ENCODE measurements at places on chromosomes 2 and 18.
A peak's percentile ranks its signal among the peaks of the same experiment; 100 is the strongest.

GRCh38 chr2:42193722-42194187 lies 24.6 kb downstream of the EML4 start:
- peak overlapping the region; percentile 66 for H3K27ac ChIP-seq
- no peaks in the 10 kb centered on the region for H3K27me3 ChIP-seq
- H3K4me3 ChIP-seq: no peak overlapping the region
- DNase-seq: peak; percentile 33

- peaks cover 25% of the 10 kb centered on the region for H3K4me1 ChIP-seq
- H3K4me3 ChIP-seq: peak overlapping the region; percentile 50
- peaks cover 20% of the 10 kb centered on the region for H3K27me3 ChIP-seq
- H3K27ac ChIP-seq: no peak overlapping the region
- no peaks in the 10 kb centered on the region for H3K36me3 ChIP-seq
Measured at GRCh38 chr2:290090-290722, 2.3 kb upstream of the ALKAL2 start.

GRCh38 chr2:234479465-234479864 lies 17.4 kb downstream of the ARL4C start:
- H3K27me3 ChIP-seq: no peaks in the 10 kb centered on the region
- no peak overlapping the region for H3K27ac ChIP-seq

DNA sequence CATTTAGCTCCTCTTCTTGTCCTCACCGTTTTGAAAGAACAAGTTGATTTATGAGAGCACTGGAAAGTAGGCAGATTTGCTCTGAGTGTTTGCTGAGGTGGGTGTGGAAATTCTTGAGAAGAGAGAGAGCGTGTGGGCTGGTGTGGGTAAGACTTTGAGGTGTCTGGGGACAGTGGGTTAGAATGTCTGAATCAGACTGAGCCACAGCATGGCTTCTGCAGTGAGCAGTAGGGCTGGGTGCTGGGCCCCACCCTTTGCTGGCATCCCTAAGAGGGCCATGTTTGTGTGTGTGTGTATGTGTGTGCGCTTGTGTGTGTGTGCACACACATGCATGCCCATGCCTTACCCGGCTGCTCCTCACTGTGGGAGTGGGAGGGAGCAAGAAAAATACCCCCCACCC lies 63.7 kb downstream of the COPS8 start:
- no peak overlapping the region for H3K4me3 ChIP-seq
- H3K36me3 ChIP-seq: no peaks in the 10 kb centered on the region
- DNase-seq: peak; percentile 48

DNA sequence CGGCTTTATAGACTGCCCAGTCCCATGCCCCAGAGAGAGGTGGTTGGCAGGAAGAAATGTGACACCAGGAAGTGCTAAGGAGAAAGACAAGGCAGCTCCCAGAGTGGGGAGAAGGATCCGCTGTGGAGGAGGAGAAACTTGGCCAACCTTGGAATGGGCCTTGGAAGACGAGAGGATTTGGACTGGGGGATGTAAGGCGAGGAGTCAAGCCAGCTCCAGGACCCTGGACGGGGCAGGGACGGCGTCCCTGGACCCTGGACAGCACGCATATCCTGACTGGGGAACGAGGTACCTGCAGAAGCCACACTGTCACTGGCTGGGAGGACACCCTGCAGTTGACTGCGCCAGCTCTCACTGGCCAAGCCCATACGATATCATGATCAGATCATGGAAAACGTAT lies 153.4 kb downstream of the BCL2 start:
- H3K4me3 ChIP-seq: no peak overlapping the region
- no peaks in the 10 kb centered on the region for H3K36me3 ChIP-seq
- no peaks in the 10 kb centered on the region for H3K27me3 ChIP-seq
- no peak overlapping the region for H3K27ac ChIP-seq

DNA sequence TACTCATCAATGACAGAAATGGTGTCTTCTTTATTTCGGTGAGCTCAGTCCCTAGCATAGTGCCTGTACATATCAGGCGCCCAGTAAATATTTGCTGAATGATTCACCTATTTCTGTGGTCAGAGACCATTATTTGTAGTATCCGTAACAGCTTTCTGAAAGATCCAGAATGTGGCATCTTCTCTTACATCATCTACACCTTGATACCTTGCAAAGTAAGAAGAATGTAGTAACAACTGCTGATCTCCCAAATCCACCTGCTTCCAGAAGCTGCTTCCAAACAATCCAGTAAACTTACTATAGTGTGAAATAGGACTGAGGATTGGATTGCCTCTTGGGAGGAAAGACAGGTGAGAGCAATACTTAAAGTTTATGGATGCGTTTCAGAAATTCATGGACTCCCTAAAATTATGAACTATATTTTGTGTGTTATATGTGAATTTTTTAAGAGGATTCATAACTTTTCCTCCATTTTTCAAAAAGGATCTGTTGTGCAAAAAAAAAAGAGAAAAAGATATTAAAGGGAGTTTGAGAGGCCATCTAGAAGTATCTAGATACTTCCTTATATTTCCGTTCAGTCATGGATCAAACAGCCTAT lies 945 bp upstream of the ASXL2 start:
- H3K36me3 ChIP-seq: peaks cover 2% of the 10 kb centered on the region
- peak overlapping the region; percentile 72 for H3K4me3 ChIP-seq
- H3K27me3 ChIP-seq: no peaks in the 10 kb centered on the region
- peaks cover 2% of the 10 kb centered on the region for H3K4me1 ChIP-seq
- DNase-seq: peak; percentile 85

- H3K4me3 ChIP-seq: no peak overlapping the region
- no peaks in the 10 kb centered on the region for H3K36me3 ChIP-seq
- H3K27ac ChIP-seq: no peak overlapping the region
- H3K4me1 ChIP-seq: peaks cover 2% of the 10 kb centered on the region
Measured at GRCh38 chr2:5845798-5846330, 153.7 kb downstream of the SOX11 start.

DNA sequence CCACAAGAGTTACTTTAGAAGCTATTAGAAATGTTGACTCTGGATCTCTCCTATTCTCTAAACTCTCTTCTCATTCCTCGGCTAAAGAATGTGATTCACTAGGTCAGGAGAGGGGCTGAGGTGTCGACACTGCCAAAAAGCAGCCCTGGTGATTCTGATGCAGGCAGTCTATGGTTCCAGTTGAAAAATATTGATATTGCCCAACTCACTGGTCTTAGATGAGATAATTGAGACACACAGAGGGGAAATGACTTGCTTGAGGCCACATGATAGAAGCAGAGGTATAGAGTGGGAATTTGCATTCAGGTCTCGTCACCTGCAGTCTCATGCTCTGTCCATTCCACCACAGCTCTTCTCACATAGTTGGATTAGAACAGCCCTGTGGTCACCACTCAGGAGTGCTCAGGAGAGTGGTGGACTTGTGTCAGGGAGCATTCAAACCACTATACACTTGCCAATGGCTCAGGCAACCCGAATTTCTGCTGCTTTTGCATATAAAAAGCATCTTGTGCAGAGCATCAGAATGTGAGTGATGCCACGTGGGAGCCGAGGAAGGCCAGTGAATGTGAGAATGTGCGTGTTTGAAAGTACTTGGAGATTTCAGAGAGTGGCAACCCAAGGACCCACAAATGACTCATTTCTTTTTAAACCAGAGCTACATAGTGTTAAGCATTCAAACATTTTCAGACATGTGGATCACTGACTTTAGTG lies 65.1 kb upstream of the CTLA4 start:
- no peaks in the 10 kb centered on the region for H3K36me3 ChIP-seq
- DNase-seq: peak; percentile 78
- H3K4me1 ChIP-seq: peaks cover 12% of the 10 kb centered on the region

GRCh38 chr2:216335252-216335651 lies 37.0 kb downstream of the MARCHF4 start:
- H3K27ac ChIP-seq: no peak overlapping the region
- no peaks in the 10 kb centered on the region for H3K36me3 ChIP-seq
- peaks cover 6% of the 10 kb centered on the region for H3K4me1 ChIP-seq
- H3K27me3 ChIP-seq: no peaks in the 10 kb centered on the region
- DNase-seq: no peak

DNA sequence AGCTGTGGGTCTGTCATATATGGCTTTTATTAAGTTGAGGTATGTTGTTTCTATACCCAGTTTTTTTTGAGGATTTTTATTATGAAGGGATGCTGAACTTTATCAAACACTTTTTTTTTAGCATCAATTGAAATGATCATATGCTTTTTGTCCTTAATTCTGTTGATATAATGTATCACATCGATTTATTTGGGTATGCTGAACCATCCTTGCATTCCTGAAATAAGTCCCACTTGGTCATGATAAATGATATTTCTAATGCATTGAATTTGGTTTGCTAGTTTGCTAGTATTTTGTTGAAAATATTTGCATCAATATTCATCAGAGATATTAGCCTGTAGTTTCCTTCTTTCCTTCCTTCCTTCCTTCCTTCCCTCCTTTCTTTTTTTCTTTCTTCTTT lies 22.5 kb upstream of the CWC22 start:
- no peak overlapping the region for H3K4me3 ChIP-seq
- H3K27me3 ChIP-seq: no peaks in the 10 kb centered on the region
- H3K4me1 ChIP-seq: peaks cover 5% of the 10 kb centered on the region
- H3K27ac ChIP-seq: no peak overlapping the region
- no peaks in the 10 kb centered on the region for H3K36me3 ChIP-seq

GRCh38 chr2:19839438-19839837 lies 62.3 kb downstream of the TTC32 start:
- no peaks in the 10 kb centered on the region for H3K4me1 ChIP-seq
- H3K36me3 ChIP-seq: no peaks in the 10 kb centered on the region
- H3K4me3 ChIP-seq: no peak overlapping the region
- no peak overlapping the region for H3K27ac ChIP-seq
- H3K27me3 ChIP-seq: peaks cover 14% of the 10 kb centered on the region

DNA sequence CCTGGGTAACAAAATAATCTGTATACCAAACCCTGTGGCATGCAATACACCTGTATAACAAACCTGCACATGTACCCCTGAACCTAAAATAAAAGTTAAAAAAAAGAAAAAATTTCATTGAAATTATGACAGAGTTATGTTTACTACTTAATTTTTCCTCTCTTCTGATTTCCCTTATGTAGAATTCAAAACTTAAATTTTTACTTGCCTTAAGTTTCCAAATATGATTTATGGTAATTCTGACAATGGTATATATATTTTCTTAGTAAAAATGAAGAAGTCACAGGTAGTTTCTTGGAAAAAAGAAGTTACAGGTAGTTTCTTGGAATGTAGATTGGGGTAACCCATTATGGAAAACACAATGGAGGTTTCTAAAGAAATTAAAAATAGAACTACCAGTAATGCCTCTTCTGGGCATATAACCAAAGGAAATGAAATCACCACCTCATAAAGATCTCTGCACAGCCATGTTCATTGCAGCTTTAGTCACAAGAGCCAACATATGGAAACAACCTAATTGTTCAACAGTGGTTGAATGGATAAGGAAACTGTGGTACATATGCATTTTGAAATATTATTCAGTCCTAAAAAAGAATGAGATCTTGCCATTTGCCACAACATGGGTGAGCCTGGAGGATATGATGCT lies 164.9 kb downstream of the BABAM2 start:
- no peaks in the 10 kb centered on the region for H3K4me1 ChIP-seq
- DNase-seq: no peak
- H3K27me3 ChIP-seq: no peaks in the 10 kb centered on the region
- H3K27ac ChIP-seq: no peak overlapping the region
- H3K4me3 ChIP-seq: no peak overlapping the region
- no peaks in the 10 kb centered on the region for H3K36me3 ChIP-seq

GRCh38 chr2:194709840-194710239 lies 947.2 kb upstream of the SLC39A10 start:
- no peaks in the 10 kb centered on the region for H3K27me3 ChIP-seq
- no peak overlapping the region for H3K27ac ChIP-seq
- DNase-seq: no peak
- H3K4me3 ChIP-seq: no peak overlapping the region
- H3K36me3 ChIP-seq: no peaks in the 10 kb centered on the region

- H3K36me3 ChIP-seq: no peaks in the 10 kb centered on the region
- H3K27ac ChIP-seq: no peak overlapping the region
- H3K27me3 ChIP-seq: no peaks in the 10 kb centered on the region
- H3K4me3 ChIP-seq: no peak overlapping the region
- peak; percentile 14 for DNase-seq
Measured at GRCh38 chr2:212940816-212941215, 210.6 kb downstream of the IKZF2 start.

- no peaks in the 10 kb centered on the region for H3K27me3 ChIP-seq
- DNase-seq: peak; percentile 90
- H3K27ac ChIP-seq: peak overlapping the region; percentile 20
- H3K4me3 ChIP-seq: no peak overlapping the region
- peaks cover 15% of the 10 kb centered on the region for H3K4me1 ChIP-seq
Measured at GRCh38 chr2:216308576-216308975, 63.7 kb downstream of the MARCHF4 start.

DNA sequence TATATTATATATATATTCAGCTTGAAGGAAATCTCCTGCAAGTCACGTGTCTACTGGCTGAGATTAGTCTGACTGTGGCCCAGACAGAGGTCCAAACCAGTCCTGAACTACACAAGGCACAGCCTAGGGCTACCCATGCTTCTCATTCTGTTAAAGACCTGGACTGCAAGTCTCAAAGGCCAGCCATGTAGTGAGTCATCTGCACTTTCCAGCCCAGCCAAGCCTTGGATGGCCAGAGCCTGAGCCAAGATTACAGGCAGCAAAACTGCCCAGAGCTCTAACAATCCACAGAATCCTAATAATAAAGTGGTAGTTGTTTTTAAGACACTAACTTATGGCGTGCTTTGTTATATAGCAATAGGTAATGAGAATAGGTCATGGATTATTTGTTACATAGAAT lies 259.6 kb downstream of the SS18 start:
- H3K36me3 ChIP-seq: no peaks in the 10 kb centered on the region
- no peak overlapping the region for H3K4me3 ChIP-seq
- H3K4me1 ChIP-seq: peaks cover 4% of the 10 kb centered on the region
- DNase-seq: peak; percentile 79

DNA sequence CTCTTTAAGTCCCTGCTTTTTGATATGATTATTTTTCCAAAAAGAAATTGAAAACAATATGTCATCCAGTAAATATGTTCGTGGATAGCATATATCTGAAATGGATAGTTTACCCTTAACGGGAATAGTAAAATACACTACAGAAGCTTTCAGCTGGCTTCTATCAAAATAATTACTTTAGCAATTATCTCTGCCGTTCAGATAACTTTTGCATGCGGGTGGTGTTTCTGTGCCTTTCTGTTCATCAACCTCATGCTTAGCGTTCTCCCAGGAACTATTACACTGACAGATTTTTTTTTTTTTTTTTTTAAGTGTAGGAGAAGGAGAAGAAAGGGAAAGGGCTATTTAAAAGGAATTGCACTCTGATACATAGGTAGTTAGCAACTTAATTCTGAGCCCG lies 53.6 kb downstream of the TSHZ1 start:
- peaks cover 9% of the 10 kb centered on the region for H3K36me3 ChIP-seq
- peaks cover 1% of the 10 kb centered on the region for H3K4me1 ChIP-seq
- H3K4me3 ChIP-seq: no peak overlapping the region
- H3K27me3 ChIP-seq: no peaks in the 10 kb centered on the region

- H3K27me3 ChIP-seq: no peaks in the 10 kb centered on the region
- no peak overlapping the region for H3K27ac ChIP-seq
- no peak for DNase-seq
- peaks cover 16% of the 10 kb centered on the region for H3K4me1 ChIP-seq
- no peak overlapping the region for H3K4me3 ChIP-seq
- peaks cover 5% of the 10 kb centered on the region for H3K36me3 ChIP-seq
Measured at GRCh38 chr2:23544589-23545295, 159.8 kb downstream of the KLHL29 start.

Measured in mesenchymal stem cell (in vitro differentiated cells and primary cell).